T-helper 2 cell (primary cell): ENCODE measurements at places on chromosomes 4 and X.

GRCh38 chr4:30068234-30068633 is 651.9 kb upstream of the PCDH7 start:
- no peak for DNase-seq

DNA sequence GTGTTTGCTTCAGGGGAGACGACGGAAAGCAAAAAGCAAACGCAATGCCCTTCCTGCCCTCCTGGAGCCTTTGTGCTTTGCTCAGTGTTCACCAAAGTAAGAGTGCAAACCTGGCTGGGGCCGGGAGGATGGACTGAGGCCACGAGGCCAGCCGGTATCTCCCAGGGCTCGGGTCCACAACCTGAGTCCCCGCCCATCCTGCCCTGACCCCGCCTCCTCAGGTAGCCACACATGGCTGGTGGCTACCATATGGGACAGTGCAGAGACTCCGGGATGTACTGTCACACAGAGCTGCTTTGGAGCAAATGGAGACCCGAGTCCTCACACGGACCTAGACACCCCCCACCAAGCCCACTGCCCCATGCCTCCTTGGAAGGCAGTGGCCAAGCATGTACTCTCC is 4.8 kb downstream of the ATP2B3 start:
- no peak for DNase-seq

GRCh38 chrX:139734996-139735395 is 27.0 kb upstream of the MCF2 start:
- DNase-seq = no peak

DNA sequence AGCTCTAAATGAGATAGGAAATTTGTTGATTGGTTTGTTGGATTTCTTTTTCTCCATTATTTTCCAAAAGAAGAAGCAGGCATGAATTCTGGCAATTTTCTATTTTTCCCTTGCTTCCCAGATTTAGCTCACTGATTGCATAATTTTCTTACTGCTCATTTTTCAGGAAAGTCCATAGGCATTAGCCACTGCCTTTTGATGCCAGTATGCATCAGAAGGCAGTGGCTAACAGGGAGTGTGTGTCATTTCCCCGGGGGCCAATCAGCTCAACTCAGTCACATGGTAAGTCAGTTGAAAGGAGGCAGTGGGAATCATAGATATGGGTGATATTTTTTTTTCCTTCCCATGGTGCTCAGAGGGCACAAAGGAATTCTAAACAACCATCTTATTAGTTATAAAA is 156.7 kb downstream of the TRIML1 start:
- DNase-seq = no peak

- no peak for DNase-seq
These were observed 50.2 kb upstream of the MAP9 start for GRCh38 chr4:155426953-155427352.

GRCh38 chr4:95591278-95591677 is 42.5 kb upstream of the UNC5C start:
- no peak for DNase-seq

DNA sequence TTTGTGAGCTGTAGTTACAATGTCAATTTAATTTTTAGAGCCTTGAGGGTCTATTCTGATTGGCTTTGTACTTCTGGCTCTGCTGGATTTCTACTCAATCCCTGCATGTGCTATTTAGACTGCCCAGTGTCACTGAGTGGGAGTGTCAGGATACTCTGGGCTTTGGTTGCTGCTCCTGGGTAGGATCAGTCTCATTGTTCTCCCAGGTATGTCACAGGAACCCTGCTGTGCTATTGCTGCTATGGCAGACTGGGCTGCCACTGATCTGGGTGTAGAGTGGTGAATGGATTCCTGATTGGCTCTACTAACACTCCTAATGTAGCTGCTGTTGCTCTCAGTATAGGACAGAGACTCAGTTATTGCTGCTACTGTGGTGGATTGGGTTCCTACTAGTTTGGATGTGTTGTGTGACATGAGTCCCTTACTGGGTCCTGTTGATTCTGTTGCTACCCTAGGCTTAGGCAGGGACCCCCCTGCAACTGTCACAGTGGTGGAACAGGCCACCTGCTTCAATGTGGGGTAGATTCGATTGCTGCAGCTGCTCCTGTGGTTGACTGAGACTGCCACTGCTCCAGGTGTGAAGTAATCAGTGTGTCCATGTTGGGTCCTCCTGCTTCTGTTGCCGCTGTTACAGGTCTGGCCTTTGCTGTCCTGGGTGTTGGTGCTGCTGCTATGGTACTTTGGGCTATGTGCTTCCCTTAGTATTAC is 707.8 kb upstream of the AMOT start:
- DNase-seq = no peak

DNA sequence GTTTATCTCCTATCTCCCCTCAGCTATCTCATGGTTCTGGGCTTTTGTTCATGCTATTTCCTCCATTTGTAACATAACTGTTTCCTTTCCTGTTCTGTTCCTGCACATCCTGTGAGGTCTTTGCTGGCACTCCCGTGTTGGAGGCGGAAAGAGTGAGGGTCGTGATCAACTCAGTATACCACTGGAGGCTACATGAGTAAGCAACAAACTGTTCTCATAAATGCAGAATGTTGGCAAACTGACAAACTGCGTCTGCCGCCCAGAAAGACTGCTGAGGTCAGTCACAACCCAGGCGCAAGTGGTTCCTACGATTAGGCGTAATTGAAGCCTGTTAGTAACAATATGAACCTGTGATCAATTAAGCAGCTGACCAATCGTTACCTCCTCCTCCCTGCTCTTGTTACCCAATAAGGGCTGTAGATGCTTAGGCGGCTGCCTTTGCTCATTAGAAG is 48.8 kb downstream of the C4orf33 start:
- DNase-seq = no peak

- DNase-seq = no peak
These were observed 47.5 kb downstream of the SPATA18 start for GRCh38 chr4:52098618-52099017.

- DNase-seq = no peak
These were observed 334.9 kb upstream of the ADGRL3 start for GRCh38 chr4:60865273-60865672.

GRCh38 chrX:41781500-41781899 is 57.5 kb downstream of the GPR82 start:
- peak; percentile 4 for DNase-seq

GRCh38 chrX:132153166-132153565 is 25.3 kb upstream of the FRMD7 start:
- no peak for DNase-seq

DNA sequence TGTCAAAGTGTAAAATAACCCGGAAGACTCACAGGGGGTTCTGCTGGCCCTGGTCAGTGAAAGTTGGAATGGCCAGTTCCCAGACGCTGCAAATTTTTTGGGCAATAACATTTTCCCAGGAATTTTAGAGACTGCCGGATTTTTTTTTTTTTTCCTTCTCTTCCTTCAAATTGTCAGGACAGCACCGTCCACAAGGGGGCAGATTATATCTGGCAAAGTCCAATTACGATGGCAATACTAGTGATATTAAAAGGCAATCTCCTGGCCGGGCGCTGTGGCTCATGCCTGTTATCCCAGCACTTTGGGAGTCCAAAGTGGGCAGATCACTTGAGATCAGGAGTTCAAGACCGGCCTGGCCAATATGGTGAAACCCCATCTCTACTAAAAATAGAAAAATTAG is 20.5 kb downstream of the SLC25A5 start:
- no peak for DNase-seq

DNA sequence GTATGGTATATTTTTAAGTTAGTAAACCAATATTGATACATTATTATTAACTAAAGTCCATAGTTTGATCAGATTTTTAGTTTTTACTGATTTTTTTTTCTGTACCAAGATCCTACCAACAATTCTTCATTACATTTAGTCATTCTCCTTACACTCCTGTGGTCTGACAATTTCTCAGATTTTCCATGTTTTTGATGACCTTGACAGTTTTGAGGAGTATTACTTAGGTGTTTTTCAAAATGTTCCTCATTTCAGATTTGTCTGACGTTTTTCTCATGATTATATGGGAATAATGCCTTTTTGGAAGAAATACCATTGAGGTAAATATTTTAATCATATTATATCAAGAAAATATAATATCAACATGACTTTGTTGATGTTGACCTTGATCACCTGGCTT is 423.8 kb downstream of the PPP4R3C start:
- no peak for DNase-seq

DNA sequence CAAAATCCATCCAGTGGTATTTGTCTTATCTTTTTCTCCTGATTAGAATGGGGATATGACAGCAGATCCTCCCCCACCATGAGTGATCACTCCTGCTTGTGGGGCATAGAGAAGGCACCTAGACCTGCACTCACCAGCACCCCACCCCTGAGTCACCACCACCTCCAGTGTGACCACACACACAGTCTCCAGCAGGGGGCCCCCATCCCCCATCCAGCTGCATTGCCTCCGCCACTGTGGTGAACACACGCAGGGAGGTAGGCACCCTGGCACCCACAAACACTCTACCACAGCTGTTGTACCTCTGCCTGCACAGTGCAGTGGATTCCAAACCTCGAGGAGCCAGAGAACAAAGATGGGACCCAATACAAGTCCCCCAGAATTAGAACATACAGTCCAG is 9.0 kb upstream of the MAGEA8 start:
- DNase-seq = peak; percentile 75
